ENCODE measurements at places on chromosomes 1 and 21.

GRCh38 chr1:205375835-205376545 is 19.3 kb upstream of the KLHDC8A start:
- no peak for DNase-seq

GRCh38 chr1:233627376-233627775 is 13.5 kb downstream of the KCNK1 start:
- no peak for DNase-seq

DNA sequence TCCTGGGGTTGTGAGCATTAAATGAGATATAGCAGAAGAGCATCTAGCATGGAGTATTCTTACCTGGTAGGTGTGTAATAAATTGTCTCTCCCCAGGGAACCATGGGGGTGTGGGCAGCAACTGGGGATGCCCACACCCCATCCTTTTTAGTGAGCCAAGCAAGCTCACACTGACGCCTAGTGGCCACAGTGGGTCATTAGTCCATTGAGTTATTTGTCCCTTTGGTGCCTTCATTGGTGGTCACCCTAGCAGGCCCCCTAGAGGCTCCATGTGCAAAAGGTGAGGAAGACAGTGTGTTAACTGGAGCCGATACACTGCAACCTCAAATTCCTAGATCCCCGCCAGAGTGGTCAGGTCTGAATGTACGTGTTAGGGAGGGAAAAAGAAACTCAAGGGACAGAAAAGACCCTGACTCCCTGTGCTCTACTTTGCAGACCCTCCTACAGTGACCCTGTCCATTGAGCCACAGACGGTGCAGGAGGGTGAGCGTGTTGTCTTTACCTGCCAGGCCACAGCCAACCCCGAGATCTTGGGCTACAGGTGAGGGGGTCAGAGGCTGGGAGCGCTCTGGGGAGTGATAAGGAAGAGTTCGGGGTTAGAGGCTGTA is 93.3 kb upstream of the CD1D start:
- DNase-seq: peak; percentile 49

- no peak for DNase-seq
Measured at GRCh38 chr1:44425341-44426082, 20.5 kb downstream of the RNF220 start.

GRCh38 chr1:192730198-192730597 is 78.6 kb upstream of the RGS2 start:
- peak; percentile 28 for DNase-seq

- peak; percentile 46 for DNase-seq
Measured at GRCh38 chr1:12405325-12406210, 175.7 kb downstream of the VPS13D start.

DNA sequence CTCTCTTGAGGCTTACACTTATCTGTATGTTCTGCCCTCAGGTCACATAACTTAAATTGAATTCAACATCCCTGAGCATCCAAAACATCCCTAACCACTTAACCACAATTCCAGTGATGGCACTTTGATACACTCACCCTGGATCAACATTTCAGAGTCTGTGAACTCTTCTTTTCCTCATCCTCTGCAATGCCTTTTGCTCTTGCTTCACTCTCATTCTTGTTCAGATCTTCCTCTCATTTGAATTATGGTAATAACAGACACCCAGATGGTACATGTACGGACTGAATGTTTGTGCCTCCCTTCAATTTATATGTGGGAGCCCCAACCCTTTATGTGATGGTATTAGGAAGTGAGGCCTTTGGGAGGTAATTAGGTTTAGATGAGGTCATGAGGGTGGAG is 33.4 kb downstream of the PTGER3 start:
- DNase-seq: no peak
